NCI-H526 (cell line): ENCODE measurements at places on chromosomes 6 and 20.

GRCh38 chr20:37913567-37914366 lies 10.8 kb downstream of the VSTM2L start:
- DNase-seq = no peak

DNA sequence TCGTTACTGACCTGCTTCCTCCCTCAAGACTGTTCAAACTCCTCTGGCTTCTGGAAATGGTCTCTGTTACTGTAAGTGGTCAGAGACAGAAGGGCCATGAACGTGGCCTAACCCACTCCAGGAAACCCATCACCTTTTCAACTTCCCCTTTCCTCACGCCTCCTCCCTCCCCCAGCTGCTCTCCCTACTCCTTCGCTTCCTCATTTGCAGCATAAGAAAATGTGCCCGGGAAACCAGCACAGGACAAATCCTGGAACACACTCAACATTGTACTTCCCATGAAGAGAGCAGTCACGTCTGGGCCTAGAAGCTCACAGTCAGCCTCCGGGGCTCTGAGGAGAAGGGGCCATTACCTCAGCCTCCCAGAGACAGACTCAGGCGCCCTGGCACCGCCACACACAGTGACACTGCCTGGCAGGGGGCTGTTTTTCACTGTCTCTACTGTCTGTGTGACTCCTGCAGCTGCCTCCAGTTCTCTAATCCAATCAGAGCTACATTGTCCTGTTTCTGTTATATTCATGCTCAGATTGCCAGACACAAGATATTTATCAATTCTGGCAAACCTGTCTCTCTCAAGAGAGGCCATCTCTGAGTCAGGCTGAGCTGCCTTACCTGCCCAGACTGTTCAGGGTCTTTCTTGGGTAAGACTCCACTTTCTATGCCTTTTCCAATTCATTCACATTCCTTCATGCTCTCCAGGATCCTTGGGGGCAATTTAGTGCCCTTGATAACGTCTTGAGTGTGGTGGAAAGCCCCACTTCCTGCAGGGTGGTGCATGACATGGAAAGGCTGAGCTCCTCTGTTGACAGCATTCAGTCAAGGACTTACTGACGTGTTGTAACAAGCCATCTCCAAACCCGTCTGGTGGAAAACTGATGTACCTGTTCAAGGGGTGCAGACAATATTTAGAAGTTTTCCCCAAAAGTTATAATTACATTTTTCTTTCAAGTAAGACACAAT lies 242.2 kb downstream of the HIVEP2 start:
- DNase-seq = no peak

- no peak for DNase-seq
Observed at GRCh38 chr6:27174958-27175357, 72.5 kb upstream of the PRSS16 start.

GRCh38 chr6:11830105-11830504 lies 51.5 kb upstream of the ADTRP start:
- no peak for DNase-seq

GRCh38 chr6:136059308-136059707 lies 190.8 kb downstream of the MTFR2 start:
- no peak for DNase-seq

DNA sequence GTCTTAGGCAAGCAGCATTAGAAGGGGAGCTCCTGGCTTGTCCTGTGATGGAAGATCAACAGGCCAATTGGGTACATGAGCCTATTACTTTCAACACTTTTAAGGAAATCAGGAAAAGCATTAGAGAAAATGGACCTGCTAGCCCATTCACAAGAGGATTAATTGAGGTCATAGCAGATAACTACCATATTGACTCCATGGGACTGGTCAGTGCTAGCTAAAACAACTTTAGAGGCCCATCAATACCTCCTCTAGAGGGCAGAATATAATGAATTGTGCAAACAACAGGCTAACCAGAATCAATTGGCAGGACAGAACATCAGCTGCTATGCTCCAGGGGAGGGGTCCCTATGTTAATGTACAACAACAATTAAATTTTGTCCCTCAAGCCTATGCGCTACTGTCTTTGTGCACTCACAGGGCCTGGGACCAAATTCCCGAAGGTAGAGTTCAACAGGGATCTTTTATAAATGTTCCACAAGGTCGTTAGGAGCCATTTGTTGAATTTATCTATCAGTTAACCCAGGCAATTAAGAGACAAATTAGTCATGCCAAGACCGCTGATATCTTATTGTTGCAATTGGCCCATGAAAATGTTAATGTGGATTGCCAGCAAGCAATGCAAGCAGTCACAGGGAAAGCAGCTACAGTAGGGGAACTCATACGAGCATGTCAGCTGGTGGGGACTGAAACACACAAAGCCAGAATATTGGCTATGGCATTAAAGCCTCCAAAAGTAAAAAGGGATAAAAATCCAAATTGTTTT lies 106.6 kb upstream of the BTN3A2 start:
- DNase-seq = no peak

- no peak for DNase-seq
Observed at GRCh38 chr6:112431803-112432202, 84.7 kb downstream of the RFPL4B start.

DNA sequence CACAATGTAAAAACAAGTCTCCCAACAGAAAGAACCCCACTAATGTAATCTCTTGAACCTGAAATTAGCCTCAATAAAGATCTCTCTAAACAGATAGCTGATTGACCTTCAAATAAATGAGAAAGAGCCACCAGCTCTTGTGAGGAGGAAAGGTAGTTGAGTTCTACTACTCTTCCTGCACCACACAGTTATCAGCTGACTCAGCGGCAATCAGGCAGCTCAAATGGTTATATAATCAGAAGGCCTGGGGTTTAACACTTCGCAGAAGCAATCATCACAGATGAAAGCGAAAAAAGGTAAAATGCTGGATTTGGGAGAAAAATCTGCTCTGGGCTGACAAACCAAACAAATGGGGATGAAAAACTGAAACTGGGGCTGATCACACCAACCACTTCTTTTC lies 91.8 kb downstream of the CHD6 start:
- no peak for DNase-seq

- DNase-seq = no peak
Observed at GRCh38 chr6:108872141-108872557, 23.9 kb downstream of the ARMC2 start.

DNA sequence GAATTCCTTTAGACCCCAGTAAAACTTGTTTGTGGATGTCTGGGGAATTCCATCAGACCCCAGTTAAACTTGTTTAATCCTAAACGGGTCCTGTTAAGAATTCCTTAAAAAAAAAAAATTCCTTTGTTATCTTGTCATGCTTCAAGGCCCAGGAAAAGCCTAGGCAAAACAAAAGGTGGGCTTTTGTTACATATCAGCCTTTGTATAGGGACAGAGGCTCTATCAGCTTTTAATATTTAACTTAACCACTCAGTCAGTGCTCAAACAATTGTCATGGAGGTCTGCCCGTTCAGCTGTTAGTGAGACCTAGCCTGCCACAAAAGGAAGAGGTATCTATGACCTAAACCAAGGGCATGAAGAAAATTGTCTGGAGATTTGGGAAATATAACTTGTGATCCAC lies 53.1 kb downstream of the SLC22A1 start:
- DNase-seq = no peak

- DNase-seq = no peak
Observed at GRCh38 chr20:48215536-48215935, 430.3 kb upstream of the SULF2 start.

- no peak for DNase-seq
Observed at GRCh38 chr6:13423252-13423651, 64.1 kb downstream of the GFOD1 start.

- DNase-seq = peak; percentile 40
Observed at GRCh38 chr6:99110029-99110428, 162.3 kb upstream of the FBXL4 start.

GRCh38 chr6:156348424-156348823 lies 428.8 kb upstream of the ARID1B start:
- DNase-seq = no peak

- DNase-seq = no peak
Observed at GRCh38 chr6:77656999-77657764, 4.3 kb downstream of the MEI4 start.

DNA sequence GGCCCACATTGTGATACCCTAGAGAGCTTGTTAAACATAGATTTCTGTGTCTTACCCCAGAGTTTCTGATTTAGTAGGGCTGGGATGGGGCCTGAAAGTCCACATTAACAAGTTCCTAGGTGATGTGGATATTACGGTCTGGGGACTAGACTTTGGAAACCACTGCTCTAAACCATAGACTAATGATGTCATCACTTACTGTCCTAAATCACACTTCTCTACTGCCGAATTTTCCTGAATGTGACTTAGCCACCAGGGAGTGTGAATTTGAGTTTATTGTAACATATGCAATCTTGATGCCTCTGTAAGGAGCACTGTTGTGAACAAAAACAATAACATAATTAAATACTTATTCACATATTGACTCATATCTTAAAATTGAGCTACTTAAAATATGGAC lies 165.6 kb downstream of the BTBD3 start:
- no peak for DNase-seq

GRCh38 chr6:13848522-13849150 lies 34.3 kb upstream of the MCUR1 start:
- DNase-seq = no peak

- DNase-seq = no peak
Observed at GRCh38 chr6:53214172-53214571, 65.5 kb upstream of the GCM1 start.

- DNase-seq = no peak
Observed at GRCh38 chr20:59250293-59250692, 50.1 kb upstream of the EDN3 start.

- DNase-seq = no peak
Observed at GRCh38 chr6:81075974-81076373, 676.5 kb downstream of the TENT5A start.

- no peak for DNase-seq
Observed at GRCh38 chr20:35087791-35088190, 4.8 kb downstream of the TRPC4AP start.

DNA sequence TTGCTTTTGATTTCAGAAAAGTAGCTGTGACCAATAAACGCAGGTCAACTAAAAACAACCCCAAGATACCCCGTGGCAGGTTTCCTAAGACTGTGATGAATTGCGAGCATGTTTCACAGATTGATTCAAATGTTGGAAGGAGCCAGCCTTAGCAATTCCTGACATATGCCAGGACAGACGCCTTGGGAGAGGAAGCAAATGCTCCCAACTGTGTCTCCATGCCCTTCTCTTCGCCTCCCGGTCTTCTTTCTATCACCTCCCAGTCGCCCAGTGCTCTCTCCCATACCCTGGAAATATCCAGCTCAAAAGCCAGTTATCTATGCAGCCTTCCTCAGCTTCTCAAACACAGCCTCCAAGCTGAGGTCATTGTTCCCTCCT lies 32.0 kb downstream of the KIAA0319 start:
- no peak for DNase-seq

GRCh38 chr6:70371454-70372105 lies 41.7 kb upstream of the FAM135A start:
- DNase-seq = peak; percentile 70

- no peak for DNase-seq
Observed at GRCh38 chr6:24484657-24485323, 4.6 kb downstream of the GPLD1 start.

GRCh38 chr6:15824811-15825210 lies 162.0 kb upstream of the DTNBP1 start:
- no peak for DNase-seq

GRCh38 chr6:139839506-139840156 lies 465.2 kb upstream of the CITED2 start:
- no peak for DNase-seq

DNA sequence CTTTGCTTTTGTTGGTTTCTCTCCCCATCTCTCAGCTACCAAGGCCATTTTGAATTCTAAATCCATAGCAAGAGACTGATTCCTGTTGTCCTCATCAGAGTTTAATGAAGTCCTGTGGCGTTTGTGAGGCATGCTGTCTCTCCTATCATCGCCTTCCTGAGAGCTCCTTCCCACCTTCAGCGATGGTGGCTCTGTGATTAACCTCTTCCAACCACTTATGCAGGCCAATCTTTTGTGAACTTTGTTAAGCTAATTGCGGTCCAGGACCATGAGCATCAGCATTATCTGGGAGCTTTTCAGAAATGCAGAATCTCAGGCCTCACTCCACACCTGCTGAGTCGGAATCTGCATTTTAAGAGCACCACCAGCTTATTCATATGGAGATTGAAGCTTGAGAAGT lies 272.5 kb upstream of the CDYL start:
- no peak for DNase-seq
